Right atrium auricular region (tissue), 2 donors: ENCODE measurements at places on chromosomes 7 and 10.

- DNase-seq, result no peak
Measured at GRCh38 chr10:30637881-30638467, 8.4 kb upstream of the LYZL2 start.

DNA sequence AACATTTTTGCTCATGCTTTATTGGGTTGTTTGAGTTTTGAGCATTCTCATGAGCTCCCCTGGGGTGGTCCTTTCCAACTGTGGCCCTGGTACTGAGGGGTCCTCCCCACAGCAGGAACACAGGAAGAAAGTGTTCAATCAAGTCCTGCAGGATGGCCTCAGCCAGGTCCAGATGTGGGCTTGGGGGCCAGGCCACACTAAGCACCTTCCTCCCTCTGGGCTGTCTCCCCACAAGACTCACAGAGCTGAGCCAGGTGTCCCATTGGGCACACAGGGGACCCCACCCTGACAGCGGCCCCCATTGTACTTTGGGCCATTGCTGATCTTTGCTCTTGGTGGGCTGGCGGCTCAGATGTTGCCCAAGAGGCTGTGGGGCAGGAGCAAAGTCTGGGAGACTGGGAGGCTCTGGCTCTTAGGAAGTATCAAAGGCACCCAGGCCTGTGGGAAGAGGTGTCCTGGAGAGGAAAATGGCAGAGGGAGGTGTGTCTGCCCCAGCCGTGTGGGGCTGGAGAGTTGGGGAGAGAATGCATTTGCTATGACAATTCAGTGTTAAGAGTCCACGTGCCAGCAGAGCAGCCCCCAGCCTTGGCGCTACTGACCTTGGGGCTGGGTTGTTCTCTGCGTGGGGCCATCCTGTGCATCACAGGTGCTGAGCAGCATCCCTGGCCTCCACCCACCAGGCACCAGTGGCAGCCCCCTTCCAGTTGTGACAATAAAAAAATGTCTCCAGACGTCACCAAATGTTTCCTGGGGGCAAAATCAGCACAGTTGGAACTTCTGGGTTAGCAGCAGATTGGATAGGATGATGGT, 17.8 kb downstream of the SCART1 start:
- DNase-seq, result no peak

DNA sequence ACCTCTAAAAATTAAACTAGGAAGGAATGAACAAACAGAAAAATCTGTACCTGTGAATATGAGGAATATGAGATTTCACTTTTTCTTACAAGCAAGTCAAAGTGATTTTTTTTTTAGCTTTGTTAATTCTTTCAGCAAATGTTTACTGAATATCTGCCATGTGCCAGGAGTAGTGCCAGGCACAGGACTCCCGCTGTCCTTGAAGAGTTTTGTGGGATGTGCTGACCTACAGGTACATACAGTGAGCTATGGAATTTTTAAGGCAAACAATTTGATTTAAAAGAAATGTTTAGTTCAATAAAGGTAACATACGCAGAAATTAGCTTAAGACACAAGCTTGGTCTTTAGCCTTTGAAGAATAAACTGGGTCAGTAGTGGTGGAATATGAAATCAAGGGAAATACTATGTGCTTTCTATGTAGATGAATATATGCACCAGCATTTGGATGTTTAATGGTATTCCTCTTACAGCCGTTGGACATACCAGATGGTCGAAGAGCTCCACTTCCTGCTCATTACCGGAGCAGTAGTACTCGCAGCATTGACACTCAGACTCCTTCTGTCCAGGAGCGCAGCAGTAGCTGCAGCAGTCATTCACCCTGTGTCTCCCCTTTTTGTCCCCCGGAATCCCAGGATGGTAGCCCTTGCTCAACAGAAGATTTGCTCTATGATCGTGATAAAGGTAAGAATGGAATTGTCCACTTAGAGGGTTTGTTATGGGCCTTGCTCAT, 102.0 kb downstream of the GLCCI1 start:
- no peak for DNase-seq

DNA sequence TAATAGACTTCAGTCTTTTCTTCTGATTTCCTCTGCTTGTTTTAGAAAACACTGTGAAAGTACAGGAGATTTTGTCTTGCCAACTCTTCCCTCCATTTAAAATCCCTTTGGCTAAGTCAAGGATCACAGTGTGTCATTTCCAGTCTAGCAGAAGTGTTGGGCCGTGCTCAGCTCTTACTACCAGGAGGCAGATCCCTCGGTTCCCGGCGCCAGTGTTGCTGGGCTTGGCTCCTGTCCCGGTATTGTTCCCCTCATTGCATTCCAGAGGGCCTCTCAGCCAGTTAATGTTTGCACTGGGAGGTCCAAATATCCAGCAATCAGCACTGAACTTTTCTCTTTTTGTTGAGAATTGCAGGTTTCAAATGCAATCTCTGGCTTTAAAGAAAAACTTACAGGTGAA, 612.1 kb upstream of the MGMT start:
- peak; percentile 94 for DNase-seq

DNA sequence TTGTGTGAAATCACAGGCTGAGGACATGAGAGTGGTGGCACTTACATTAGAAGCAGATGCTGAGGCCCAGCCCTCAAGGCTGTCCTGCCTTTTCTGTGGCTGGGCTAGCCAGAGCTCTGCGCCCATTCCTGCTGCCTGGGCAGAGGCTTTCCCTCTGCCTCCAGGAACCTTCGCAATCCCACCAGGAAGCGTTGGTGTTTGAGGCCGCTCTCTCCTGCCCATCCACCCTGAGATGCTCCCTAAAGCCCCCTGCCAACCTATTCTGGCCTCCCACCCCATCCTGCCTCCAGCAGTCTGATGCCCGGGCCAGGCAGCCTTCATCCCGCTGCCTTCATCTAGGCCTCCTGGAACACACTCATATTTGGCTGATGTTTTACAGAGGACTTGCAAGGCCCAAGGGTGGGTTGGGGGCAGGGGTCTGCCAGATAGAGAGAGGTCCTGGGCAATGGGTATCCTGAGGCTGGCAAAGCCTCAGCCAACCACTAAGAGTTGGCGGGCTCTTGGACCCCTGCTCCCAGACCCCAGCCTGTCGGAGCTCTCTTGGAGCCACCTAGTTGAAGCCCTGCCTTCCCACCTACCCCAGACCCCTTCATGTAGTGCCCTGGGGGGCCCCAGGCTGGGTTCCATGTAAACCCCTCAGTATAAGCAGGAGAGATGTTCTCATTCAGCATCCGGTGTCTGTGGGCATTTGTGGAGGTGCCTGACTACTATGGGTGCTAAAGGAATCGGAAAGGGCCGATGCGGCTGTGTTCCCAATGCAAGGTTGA, 32.7 kb downstream of the LDB3 start:
- DNase-seq, result no peak

DNA sequence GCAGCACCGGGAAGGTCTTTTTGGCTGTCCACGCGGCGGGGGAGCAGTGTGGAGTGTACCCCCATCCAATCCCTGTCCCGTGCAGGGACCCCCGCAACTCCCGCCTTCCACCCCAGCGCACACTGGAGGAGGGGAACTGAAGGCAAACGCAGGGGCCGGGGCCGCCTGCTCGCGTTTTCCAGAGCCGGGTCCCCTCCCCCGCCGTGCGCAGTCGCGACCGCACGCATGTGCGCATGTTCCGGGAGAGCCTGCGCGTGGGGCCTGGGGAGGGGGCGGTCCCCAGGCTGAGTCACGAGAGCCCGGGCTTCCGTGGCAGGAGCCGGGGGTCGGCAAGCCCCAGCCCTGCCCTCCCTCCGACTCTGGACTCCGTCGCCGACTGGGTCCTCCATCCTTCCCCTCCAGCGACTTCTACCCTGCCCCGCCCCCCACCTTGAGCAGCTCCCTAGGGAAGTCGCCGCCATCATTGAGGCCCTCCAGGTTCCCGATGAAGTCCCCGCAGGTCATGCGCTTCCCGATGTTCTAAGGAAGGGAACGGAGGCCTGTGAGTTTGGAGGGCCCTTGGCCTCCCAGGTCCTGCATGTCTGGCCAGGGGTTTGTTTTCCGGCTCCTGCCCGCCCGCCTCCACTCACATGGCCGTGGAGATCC, 8.0 kb downstream of the PSD start:
- DNase-seq, result no peak

DNA sequence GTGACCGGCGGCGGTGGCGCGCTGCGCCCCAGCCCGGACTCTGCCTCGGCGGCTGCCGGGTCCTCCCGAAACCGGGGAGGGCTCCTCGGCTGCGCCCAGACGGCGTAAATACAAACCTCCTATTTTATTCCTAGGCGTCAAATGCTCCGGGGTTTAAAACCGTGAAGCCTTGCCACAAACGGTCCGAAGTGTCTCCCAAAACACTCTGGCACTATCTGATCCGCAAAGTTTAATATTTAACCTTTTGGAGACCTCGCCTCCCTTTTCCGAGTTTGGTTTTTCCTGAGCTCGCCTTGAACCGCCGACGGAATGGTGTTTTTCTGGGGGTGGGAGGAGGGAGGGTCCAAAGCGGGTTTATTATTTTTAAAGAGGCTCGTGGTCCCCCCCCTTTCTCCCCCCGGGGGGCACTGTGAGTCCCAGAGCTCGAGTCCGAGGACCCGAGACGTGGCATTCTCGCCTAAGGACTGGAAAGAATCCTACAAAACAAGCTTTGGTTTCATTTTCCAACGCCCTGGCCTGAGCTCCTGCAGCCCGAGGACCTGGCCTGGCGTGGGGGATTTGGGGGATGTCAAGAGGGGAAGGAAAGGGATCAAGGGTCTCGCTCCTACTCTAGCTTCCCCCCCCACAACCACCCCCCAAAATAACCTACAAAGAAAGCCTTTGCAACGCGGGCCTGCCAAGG, 1.8 kb downstream of the TNRC18 start:
- DNase-seq, result peak; percentile 74

DNA sequence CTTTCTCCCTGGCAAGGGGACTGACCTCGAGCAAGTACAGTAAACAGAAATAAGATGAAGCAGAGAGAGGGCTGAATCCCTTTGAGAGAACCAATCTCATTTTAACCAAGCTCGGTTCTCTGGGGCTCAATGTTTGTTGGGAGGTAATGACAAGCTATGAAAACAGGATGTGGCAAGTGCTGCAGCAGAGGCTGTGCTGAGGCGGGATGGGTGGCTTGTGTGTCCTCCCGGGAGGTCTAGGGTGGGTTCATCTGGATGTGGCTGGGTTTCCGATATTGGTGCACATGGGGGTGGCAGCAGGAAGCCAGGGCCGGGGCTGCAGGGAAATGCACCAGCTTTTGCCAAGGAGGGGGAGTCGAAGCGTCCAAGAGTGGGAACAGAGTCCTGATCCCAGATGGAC, 84.5 kb downstream of the AOAH start:
- DNase-seq, result no peak

DNA sequence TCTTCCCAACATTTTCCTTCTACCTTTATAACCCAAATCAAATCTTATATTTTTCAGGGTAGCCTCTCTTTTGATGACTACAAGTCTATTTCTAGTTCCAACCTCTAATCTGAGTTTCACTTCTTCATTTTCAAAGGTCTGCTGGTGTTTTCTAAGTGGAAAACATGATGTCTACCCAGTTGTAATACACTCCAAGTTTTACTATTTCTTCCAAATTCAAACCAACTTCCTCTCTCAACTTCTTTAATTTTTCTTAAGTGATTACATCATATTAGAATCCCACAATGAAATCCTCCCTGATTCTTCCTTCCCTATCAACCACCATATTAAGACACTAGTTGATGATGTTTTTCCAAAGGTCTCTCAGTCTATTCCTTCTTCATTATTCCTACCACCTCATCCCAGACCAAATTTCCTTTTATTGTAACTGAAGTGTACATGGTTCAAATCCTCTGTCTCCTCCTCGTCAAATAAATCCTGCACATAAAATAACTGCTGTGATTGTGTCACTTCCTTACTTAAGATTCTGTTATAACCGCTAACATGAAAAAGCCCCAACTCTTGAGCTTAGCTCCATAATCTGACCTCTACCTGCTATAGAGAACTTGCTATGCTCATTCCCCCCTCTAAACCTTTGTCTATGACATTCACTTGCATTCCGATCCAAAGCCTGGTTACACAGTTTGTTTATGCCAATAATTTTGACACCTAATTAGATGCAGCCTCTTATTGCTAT, 12.7 kb downstream of the TAS2R38 start:
- no peak for DNase-seq

- DNase-seq, result no peak
Measured at GRCh38 chr7:154774303-154774969, 228.5 kb downstream of the PAXIP1 start.

DNA sequence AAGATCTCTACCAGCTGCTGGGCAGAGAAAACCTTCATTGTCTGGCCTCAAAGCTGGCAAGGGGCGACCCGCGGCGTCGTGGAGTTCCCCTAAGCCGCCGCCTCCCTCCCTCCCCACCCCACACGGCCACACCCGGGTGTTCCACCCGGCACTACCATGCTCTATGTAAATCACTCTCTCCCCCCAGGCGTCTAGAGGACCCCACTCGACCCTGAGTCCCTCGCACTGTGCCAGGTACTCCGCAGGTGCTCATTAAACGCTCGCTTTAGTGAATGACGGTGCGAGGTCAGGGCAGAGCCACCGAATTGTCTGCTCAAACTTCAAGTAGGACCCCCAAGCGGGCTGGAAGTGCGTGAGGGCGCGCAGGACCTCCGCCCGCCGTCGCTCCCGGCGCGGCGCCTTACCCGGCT, 628 bp downstream of the PARP12 start:
- no peak for DNase-seq

DNA sequence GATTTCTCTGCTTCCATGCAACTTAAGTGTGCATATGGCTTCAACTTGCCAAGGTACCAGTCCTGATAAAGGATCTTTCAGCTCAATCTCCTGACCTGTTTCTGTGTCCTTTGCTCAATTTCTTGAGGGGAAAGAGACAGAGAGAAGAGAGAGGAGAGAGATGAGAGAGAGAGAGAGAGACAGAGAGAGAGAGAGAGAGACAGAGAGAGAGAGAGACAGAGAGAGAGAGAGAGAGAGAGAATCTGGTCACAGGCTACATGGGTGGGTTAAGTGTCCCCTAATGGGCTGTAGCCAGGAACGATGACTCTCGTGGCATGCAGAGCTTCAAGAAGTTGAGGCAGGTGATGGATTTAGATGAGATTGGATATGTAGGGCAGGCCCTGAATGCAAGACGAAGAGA, 335.2 kb upstream of the PRKCQ start:
- DNase-seq, result no peak

DNA sequence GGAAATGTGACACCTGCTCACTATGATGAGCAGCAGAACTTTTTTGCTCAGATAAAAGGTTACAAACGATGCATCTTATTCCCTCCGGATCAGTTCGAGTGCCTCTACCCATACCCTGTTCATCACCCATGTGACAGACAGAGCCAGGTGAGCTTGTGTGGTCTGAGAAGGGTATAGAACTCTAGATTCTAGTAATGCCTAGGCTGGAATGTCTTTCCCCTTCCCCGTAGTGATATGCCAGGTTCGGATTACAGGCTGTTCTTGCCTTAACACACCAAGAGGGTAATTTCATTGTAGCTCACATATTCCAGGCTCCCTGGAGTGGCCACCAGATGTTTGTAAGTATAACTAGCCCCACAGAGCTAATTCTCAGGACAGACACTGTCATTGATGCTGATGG, 9.2 kb downstream of the HIF1AN start:
- no peak for DNase-seq

DNA sequence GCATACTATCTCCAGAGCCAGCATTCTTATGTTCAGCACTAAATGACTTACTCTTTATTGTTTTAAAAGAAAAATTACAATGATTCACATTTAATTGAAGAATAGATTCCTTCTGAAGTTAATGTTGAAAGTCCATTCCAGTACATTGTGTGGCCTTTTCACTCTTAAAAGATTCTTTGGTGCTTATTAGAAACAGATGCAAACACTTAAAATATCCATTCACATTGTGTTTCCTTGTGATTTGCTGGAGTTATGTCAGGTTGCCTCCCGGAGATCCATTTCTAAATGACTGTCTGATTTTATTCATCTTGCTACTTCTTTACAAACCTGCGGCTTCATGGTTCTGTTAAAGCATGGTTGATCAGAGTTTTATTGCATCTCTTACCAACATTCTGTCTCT, 152.8 kb downstream of the FOXP2 start:
- DNase-seq, result no peak
